ENCODE measurements at places on chromosomes 1 and 21.

DNA sequence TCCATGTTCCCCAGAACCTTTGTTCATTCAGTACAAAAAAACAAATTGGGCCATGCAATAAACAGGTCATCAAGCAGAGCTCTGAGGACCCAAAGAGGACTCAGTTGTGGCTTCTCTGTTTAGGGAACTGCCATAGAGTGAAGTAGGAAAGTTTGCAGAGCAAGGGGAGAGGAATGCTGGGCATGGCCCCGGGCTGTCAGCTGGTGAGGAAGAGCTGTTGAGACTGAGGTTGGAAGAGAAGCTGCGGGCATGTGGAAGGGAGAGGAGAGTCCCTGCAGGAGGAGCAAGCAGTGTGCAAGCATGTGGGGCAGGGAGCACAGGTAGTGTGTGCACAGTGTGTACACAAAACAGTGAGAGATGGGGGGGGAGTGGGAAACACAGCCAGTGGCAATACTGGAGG is 71.8 kb downstream of the NTPCR start:
- no peak for DNase-seq

DNA sequence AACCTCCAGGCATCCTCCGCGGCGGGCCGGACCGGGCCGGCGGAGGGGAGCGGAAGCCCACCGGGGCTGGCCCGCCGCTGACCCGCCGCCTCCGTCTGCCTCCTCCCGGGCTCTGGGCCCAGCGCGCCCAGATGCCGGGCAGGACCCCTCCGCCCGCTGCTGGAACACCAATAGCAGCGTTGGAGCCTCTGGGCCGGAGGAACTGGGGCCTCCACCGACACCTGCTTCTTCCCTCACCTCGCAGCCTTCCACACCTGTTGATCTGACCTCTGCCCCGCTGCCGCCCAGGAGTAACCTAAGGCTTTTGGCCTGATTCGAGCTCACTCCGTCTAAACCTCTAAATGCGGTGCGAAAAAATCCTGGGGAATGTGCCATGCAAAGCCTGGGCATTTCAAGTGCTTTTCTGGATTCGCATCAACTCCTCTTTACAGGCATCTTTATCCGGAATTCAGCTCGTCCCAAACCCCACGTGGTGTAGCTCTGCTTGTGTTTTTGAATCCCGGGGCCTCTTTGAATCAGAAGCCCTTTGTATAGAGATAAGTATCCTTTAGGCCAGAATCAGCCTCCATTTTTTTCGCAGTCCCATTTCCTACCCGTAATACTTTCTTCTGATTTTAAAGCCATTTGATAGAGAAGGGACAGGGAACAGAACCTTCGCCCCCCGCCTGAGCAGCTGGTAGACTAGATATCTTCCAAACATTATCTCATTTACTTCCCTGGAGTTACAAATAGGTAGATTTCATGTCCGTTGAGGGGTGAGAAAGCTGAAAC is 680 bp upstream of the CNN3 start:
- DNase-seq: peak; percentile 66

GRCh38 chr1:196152086-196152485 is 456.2 kb downstream of the KCNT2 start:
- no peak for DNase-seq

- no peak for DNase-seq
Measured at GRCh38 chr21:29233611-29234540, 64.8 kb upstream of the BACH1 start.

All from A673 (cell line).